Lower lobe of right lung (tissue), 2 donors: ENCODE measurements at places on chromosomes 4 and X. TPM values are rescaled to one million over a fixed set of nuclear protein-coding genes. Genes with fewer than 3 reads are reported as not detected.

The CFP gene
- 24.8 TPM for total RNA-seq

The USP46 gene
- total RNA-seq: 12.3 TPM

The CXCR3 gene
- total RNA-seq: 1.9 TPM

The PFKFB1 gene
- total RNA-seq: 0.27 TPM

The CTAG2 gene
- not detected for total RNA-seq
